Thyroid gland (tissue), 4 donors: ENCODE measurements at places on chromosomes 4 and X. TPM values are rescaled to one million over a fixed set of nuclear protein-coding genes. Genes with fewer than 3 reads are reported as not detected.

The SSX3 gene
- total RNA-seq: not detected

The PRRG3 gene
- total RNA-seq: 3.9 TPM

The DCAF8L1 gene
- not detected for total RNA-seq

The GNL3L gene
- total RNA-seq: 57.1 TPM

The PRICKLE3 gene
- total RNA-seq: 22.4 TPM

The TEX11 gene
- total RNA-seq: not detected
